NCI-H1105 treated with DMSO at 0.1 percent for 48 hours (cell line): ENCODE measurements at places on chromosomes 3 and 15.

GRCh38 chr15:42349186-42349585 is 10.1 kb upstream of the CAPN3 start:
- no peak for DNase-seq

- DNase-seq, result no peak
Measured at GRCh38 chr15:38685686-38686339, 121.2 kb upstream of the RASGRP1 start.

- peak; percentile 67 for DNase-seq
Measured at GRCh38 chr3:173584093-173584837, 186.7 kb downstream of the NLGN1 start.

- no peak for DNase-seq
Measured at GRCh38 chr15:56765251-56765650, 31.9 kb upstream of the ZNF280D start.

GRCh38 chr3:42690191-42690590 is 4.9 kb downstream of the KLHL40 start:
- no peak for DNase-seq

- no peak for DNase-seq
Measured at GRCh38 chr15:55589287-55589686, 1.1 kb upstream of the PYGO1 start.

DNA sequence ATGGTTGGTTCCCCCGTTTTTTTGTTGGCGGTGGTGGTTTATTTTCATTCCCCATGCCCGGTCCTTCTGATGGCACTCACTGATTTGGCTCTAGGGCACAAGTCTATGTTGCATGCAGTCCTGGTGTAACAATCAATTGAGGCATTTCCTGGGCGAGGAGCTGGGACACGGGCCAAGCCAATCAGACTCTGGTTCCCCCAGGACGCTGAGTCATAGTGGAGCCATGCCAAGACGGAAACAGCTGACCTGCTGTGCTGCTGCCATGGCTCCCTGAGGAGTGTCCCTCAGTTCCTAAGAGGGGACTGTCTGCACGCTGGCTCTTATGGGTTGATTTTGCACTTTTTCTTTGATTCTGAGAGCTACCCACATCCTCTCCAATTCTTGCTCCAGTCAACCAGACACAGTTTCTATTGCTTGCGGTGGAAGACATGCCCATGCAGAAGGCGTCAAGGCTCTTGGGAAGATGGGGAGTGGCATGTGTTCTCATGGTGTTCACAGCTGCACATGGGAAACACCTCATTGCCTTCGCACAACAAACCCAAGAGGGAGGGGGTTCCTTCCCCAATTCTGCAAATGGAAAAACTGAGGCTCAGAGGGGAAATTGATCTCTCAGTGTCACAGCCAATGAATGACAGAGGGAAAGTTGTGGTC is 28.3 kb upstream of the ALDH1L1 start:
- DNase-seq, result peak; percentile 87

- DNase-seq, result peak; percentile 45
Measured at GRCh38 chr15:55993804-55994560, 570 bp upstream of the NEDD4 start.

GRCh38 chr15:36371509-36371908 is 207.9 kb upstream of the CDIN1 start:
- no peak for DNase-seq

DNA sequence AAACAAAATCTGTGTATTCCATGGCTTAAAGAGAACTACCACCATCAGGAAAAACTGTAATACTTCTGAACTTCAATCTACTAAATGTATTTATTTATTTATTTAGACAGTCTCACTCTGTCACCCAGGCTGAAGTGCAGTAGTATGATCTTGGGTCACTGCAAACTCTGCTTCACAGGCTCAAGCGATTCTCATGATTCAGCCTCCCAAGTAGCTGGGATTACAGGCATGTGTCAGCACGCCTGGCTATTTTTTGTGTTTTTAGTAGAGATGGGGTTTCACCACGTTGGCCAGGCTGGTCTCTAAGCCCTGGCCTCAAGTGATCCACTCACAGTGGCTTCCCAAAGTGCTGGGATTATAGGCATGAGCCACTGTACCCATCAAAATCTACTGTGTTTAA is 202.3 kb upstream of the POU1F1 start:
- no peak for DNase-seq

- peak; percentile 41 for DNase-seq
Measured at GRCh38 chr3:16520970-16521881, 7.7 kb upstream of the RFTN1 start.

DNA sequence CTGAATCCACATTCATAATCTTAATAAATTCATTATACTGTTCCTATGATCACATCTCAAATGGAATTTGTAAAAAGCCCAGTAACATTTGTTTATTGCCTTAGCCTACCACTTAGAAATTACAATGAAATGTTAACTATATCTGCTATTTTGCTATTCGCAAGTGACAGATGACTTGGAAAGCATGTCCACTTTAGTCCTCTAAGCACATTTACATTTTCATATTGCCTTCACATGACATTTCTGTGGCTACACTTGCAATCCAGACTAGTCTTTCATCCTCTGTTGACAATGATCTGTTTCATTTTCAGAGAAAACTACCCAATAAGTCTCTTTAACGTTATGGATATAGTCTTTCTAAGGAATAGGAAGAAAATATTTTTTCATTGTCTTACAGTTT is 741.8 kb downstream of the FHIT start:
- no peak for DNase-seq

DNA sequence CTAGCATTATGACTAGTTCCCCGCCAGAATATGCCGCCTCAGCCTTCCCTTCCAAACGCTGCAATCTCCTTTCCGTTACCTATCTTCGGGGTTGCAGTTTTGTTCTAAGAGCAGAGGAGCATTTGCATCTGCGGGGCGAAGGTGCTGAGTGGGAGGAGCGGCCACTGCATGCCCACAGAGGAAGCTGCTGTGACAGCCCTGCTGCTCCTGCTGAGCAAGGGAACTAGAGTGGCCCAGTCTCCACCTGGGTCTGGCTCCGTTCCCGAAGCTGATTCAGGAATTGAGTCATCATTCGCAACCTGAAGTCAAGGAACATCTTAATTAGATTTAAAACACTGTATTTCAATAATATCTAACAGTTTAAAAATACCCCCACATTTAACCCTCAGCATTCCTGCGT is 98.2 kb upstream of the TJP1 start:
- no peak for DNase-seq

DNA sequence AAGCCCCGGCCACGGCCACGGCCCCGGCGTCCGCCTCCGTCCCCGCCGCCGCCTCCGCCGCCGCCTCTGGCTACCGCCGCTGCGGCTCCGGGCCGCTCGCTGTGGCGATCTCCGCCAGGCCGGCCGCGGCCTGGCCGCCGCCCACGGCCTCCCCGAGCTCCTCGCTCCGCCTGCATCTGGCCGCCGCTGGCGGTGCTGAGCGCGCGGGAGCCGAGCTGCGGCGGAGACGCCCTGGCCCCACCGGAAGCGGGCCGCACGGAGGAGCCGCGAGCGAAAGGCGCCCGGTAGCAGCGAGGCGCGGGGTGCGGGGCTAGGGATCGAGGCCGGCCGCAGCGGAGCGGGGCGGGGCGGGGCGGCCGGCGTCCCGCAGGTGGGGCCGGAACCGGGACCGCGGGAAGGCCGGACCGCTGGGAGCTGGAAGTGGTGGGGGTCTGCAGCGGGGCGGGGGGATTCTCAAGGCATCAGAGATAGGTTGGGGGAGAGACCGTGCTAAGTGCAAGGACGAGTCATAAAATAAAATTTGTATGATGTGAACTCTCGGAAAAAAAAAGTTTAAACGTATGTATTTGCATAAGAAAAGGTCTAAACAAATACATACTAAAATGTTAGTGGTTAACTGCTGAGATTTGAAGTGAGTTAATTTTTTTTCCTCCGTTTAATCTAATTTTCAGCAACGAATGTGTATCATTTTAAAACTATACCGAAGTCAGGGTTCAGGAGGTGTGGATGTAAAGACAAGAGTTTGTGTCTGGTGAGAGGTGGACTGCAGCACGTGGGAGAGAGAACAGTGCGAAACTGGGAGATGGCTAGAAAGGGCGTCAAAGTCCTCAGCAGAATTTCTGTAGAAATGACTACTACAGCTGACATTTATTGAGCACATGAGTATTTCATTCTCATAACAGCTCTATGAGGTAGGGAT is at the start of gene AVEN:
TSS of gene AVEN (minus strand) at position 334 of the 919 bp plus-strand sequence. CDS start at position 176, 158 bp downstream.
- no peak for DNase-seq

GRCh38 chr15:58361273-58361759 is 70.5 kb upstream of the LIPC start:
- DNase-seq, result no peak

- DNase-seq, result no peak
Measured at GRCh38 chr15:42608752-42609488, 33.5 kb downstream of the STARD9 start.

DNA sequence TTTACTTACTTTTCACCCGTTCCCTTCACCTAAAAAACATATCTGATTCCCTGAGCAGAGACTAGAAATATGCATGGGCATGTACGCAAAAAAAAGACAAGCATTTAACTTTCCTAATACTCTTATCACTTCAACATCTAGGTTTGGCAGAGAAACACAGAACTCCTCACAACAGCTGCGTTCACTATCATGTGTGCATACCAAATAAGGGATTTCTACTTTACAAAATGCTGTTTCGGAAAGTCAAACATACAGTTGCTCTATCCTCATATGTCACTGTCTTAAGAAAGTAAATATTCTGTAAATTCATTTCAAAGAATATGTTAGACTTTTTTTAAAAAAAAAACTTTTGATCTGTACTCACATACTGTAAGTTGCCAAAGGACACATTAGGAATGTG is 65.1 kb upstream of the CBLB start:
- no peak for DNase-seq

GRCh38 chr3:148004331-148004730 is 595.2 kb downstream of the ZIC1 start:
- no peak for DNase-seq

- DNase-seq, result no peak
Measured at GRCh38 chr15:85417276-85417675, 36.9 kb downstream of the AKAP13 start.

GRCh38 chr3:10883478-10884234 is 67.6 kb downstream of the SLC6A11 start:
- no peak for DNase-seq

DNA sequence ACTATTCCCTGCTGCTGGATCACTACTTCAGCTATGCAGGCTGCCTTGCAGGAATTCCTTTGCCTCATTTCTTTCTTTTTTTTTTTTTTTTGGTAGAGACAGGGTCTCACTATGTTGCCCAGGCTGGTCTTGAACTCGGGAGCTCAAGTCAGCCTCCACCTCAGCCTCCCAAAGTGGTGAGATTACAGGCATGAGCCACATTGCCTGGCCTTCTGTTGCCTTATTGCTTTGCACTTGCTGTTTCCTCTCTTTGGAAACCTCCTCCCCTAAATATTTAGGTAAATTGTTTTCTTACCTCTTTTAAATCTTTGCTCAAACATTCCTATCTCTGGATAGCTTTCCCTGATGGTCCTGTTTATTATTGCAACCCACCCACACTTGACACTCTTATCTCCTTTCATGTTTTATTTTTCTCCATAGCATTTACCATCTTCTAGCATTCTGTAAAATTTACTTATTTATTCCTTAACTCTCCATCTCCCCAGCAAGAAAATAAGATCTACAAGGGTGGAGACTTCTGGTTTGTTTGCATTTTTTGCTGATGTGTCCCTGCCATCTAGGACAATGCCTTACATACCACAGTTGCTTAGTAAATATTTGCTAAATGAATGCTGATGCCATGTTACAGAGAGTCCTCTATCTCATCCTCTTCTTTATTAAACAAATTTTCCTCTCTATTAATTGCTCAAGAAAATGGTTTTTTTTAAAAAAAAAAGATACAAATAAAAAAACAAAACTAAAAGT is 134.8 kb downstream of the P2RY1 start:
- DNase-seq, result no peak

GRCh38 chr15:61171209-61171608 is 57.9 kb downstream of the RORA start:
- no peak for DNase-seq

GRCh38 chr3:128170866-128171516 is 17.7 kb downstream of the EEFSEC start:
- peak; percentile 66 for DNase-seq

- peak; percentile 99 for DNase-seq
Measured at GRCh38 chr15:70526221-70526973, 237.0 kb downstream of the UACA start.

DNA sequence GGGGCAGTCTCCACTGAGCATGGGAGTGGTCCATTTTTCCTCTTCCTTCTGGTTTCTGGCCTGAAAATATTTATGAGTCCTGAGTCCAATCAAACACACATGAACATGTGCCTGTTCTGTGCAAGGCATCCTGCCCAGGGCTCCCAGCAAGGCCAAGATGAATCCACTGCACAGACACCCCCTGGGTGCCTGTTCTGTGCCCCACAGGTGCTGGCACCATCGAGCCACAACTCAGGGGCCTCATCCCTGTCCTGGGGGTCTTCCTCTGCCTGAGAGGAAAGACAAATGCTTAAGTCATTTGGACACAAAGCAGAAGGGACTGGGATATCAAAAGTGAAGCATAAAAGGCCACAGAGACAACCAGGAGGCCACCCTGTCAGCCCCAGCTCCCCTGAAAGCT is 87.4 kb upstream of the IQSEC1 start:
- no peak for DNase-seq

DNA sequence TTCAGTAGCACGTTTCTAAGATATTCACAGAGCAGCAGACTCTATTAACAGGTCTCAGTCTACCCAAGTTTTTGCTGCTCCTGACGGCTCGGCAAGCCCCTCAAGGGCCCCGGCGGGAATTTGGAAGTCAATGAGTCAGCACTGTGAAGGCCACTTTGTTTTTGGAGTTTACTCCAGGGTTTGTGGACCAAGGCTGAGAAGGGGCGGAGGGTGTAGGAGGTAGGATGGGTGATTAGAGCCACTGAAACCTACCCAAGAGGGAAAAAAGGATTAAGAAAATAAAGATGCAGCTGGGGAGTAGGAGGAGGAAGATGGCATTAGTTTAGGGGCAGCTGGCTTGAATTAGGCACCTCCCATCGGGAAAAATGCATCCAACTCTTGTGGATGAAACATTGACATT is 87.6 kb downstream of the BDH1 start:
- no peak for DNase-seq

DNA sequence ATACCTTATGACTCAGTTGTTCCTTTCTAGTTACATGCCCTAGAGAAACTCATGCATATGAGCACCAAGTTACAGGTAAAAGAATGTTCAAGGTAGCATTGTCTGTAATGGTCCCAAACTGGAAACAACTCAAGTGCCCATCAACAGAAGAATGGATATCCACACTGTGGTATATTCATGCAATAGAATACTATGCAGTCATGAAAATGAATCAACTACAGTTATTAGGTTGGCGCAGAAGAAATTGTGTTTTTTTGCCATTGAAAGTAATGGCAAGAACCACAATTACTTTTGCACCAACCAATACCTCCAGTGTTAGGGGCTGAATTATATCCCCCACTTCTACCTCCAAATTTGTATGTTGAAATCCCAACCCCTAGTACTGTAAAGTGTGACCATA is 9.7 kb upstream of the RNU6-1 start:
- no peak for DNase-seq

DNA sequence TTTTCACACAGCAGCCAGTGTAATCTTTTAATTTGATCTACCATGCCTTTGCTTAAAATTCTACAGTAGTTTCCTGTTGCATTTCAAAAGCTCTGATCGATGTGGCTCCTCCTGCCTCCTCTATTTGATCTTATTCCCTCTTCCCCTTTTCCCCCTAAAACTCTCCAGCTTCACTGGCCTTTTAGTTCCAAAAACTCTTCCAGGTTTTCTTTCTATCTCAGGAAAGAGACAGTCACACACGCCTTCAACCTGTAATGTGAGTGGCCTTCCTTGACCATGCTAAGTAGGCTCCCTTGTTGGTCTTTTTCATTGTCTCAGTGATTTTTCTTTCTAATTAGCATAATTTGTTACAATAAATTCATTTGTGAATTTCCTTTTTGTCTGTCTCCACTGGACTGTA is 985 bp downstream of the TEX9 start:
- DNase-seq, result peak; percentile 9

GRCh38 chr3:47985381-47985780 is 30.8 kb downstream of the MAP4 start:
- DNase-seq, result no peak
